ENCODE measurements at places on chromosomes 2 and 18.

DNA sequence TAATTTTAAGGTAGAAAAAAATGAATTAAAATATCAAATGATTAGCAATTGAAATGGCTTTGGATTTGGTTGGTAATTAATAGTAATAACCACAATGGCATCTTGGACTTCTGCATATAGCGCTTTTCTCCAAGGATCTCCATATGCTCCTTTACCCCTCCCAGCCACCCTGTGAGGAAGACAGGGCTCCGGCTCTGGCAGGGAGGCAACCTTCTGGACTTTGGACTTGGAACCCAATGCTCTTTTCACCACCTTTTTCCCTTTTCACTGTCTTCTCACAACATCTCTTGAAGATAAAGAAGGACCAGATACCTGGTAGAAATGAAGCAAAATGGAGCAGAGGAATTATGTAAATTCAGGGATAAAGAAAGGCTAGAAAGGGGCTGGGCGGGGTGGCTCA lies 23.8 kb upstream of the SERTAD2 start:
- DNase-seq: no peak

DNA sequence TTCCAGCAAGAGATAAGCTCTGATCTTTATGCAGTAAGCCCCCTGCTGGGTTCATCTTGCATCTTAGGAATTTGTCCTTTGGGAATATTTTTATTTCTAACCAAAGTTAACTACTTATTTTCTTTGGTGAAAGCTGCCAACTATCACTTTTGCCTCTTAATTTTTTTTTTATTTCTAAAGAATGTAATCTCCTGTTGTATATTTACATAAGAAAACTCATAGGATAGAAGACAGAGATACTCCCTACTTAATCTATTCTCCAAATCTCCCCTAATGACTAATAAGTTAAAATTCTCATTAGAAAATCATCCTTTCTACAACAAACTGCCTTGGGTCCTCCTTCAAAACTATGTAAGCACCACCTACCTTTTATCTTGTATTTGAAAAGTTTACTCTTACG lies 612.2 kb upstream of the SLC39A10 start:
- DNase-seq: no peak

GRCh38 chr2:240355001-240355891 lies 80.2 kb upstream of the GPC1 start:
- DNase-seq: no peak

DNA sequence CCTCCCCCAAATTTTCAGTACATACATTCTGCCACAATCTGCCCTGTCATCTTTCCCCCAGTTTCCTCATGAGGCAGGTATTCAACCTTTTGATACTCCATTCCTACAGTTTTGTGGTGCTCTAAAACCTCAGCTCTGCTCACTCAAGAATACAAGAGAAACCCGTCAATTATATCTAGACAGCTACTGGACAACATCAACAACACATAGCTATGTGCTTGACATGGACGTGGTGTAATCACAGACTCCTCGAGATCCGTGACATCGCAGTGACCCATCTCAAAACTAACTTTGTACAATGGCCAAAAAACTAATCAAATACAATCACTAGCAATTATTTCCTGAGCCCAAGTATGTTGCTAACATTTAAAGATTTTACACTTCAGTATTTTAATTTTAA lies 23.6 kb downstream of the WDSUB1 start:
- no peak for DNase-seq

Measured in right renal cortex interstitium (tissue), 3 donors.